ENCODE measurements at places on chromosomes 11 and 22. TPM values are rescaled to one million over a fixed set of nuclear protein-coding genes. Genes with fewer than 3 reads are reported as not detected.
A peak's percentile ranks its signal among the peaks of the same experiment; 100 is the strongest.

The OR52H1 gene
- polyA plus RNA-seq = not detected

The TIMP3 gene
- 179 TPM for polyA plus RNA-seq

GRCh38 chr11:10655227-10655626, 38.3 kb downstream of the IRAG1 start:
- no peak for DNase-seq

GRCh38 chr22:44085743-44086270, 61.7 kb downstream of the PARVB start:
- peak; percentile 53 for DNase-seq

DNA sequence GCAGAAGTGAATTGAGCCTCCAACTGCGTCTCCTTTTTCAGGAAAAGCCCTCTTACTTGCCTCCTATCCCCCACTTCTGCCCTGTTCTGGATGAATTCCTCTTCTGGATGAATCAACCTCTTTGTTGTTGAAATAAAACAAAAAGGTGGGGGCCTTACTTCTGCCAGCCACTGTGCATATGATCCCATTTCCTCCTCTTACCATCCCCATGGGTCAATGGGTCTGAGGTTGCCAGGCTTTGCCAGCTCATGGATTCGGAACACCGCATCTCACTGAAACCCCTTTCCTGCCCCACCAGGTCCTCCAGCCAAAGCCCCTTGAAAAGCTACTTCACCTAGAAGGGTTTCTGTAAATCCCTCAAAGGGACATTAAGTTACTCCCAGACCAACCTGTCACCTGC, 3.7 kb upstream of the CHST1 start:
- no peak for DNase-seq

GRCh38 chr22:49353235-49353634, 474.4 kb downstream of the BRD1 start:
- no peak for DNase-seq

All from IMR-90 (cell line).